Lung (tissue), 17 donors: ENCODE measurements at places on chromosomes 11 and 22.

GRCh38 chr11:76682684-76683083, 12.1 kb upstream of the LRRC32 start:
- DNase-seq: no peak

DNA sequence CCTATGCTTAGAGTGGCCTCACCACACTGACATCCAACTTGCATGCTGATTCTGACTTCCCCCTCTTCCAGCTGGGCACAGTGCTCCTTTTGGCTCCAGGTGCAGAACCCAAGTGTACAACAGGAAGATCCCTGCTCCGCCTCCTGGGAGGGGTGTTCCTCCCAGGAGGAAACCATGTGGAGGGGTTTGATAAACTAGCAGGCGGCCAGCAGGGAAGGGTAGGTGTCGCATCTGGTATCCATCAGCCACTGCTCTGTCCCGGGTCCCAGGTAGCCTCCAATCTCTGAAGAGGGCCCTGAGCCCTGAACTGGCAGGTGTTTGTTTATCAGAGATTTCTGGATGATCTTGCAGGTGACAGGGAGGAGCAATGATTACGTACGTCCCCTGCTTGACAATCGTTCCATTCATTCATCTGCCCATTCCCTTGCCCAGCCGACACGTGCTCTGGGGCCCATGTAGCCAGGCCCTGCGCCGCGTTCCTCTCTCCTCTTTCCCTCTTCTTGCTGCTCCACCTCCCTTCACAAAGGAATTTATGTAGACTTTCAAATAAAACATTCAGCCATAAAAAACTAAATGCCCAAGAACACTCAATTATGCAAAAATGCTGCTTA, 41.2 kb upstream of the MICAL2 start:
- DNase-seq: no peak

DNA sequence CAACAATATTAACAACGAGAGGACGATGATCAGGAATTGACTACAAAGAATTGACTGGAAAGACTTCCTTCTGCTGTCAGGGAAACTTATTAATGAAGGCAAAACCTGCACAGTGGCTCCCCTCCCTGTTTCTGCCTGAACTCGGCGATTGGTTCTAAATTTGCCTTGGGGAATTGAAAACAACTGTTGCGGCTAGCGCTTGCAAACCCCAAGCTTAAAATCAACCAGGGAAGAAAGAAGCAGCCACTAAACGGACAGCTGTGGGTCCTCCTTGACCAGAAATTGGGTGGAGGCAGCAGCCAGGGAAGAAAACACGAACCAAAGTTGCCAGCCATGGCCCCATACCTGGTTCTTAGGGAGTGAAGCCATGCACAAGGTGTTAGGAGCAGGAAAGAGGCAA, 383.5 kb upstream of the CADM1 start:
- no peak for DNase-seq

DNA sequence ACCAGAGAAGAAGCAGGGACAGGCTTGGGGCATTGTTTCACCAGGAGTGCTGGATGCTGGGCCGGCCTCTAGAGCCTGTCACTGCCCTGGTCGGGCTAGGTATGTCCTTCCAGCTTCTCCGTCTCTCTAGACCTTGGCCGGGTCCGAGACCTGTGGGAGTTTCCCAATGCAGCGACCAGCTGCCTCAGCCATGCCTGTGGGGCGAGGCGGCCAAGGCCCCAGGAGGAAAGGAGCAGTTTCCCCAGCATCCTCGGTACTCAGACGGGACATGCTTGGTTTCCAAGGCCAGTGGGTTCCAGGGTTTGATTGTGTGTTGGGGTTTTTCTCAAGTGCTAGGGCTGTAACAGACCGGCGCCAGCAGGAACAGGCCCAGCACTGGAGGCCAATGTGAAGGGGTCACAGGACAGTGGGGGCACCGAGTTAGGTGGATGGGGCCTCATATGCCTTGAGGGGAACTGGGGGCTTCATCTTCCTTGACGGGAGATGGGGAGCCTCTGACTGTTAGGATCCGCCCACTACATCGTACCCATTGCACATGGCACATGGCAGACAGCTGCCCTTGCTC, 339.0 kb downstream of the TBC1D22A start:
- no peak for DNase-seq

DNA sequence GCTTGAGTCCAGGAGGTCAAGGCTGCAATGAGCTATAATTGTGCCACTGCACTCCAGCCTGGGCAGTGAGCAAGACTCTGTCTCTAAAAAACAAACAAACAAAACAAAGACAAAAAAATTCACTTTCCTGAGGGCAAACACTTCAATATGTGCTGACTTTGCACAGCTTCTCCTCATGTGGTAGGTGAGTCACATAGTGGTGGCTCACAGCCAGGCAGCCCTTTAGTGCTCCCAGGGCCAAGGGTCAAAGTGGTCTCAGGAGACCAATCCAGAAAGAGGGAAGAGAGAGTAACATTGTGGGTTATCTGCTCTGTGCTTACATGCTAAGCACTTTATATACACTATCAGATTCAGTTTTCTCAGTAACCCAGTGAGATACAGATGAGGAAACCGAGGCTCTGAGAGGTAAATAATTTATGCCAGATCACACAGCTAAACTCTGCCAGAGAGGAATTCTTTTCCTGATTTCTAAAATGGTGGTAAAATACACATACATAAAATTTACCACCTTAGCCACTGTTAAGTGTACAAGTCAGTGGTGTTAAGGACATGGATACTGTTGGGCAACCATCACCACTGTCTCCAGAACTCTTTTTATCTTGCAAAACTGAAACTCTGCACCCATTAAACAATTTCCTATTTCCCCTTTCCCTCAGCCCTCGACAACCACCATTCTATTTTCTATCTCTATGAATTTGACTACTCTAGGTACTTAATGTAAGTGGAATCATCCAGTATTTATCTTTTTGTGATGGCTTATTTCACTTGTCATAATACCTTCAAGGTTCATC, 231.7 kb upstream of the NARS2 start:
- no peak for DNase-seq
